ENCODE measurements at places on chromosomes 12 and 14.
A peak's percentile ranks its signal among the peaks of the same experiment; 100 is the strongest.

- no peak for DNase-seq
These were observed 116.4 kb downstream of the PPHLN1 start for GRCh38 chr12:42442311-42442759.

DNA sequence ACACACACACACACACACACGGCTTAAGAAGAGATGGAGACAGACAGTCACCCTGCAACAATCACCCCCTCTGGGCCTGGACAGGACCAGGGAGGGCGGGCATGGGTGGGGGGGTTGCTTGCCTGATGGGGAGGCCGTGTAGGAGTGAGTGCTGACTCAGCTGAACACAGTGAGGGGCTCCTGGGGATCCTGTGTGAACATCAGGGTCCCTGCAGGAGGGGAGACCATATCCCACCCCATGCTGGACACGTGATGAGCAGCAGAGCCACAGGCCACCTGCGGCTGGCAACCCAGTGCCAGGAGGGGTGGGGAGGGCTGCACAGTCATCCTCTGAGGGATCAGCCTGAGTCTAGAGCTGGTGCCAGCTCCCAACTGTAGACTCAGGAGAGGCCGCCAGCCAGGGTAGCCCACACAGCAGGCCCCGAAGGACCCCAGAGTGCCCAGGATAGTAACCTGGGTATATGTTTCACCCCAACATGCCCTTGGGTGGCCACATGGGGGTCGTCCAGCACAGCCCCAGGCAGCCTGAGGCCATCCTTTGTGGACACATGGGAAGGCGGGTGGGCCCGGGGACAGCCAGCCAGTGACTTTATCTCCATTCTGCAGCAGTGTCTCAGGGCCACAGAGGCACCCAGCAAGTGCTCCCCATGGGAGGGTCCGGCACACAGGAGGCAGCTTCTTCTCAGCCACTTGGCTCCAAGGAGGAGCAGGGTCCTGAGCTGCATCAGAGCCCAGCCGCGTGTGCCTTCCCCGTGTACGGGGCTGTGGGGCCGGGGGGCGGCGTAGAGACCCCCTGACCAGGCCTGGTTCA, 73.7 kb upstream of the SFSWAP start:
- DNase-seq: no peak

GRCh38 chr14:37816135-37816534, 220.7 kb downstream of the TTC6 start:
- DNase-seq: no peak

DNA sequence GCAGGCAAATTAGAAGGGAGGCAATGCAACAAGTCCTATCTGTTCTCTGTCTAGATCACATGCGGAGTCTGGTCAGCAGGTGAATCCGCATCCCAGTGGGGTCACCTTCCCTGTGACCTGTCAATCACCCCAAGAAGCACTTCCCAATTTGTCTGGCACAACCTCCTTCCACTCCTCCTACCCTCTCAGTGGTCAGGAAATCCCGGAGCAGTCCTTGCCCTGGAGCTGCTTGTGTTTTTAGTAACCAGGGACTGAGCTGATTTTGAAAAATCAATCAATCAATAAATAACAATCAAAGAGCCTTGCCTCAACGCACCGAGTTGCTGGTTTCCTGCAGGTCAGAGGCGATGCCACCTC, 572 bp upstream of the ACSS3 start:
- DNase-seq: no peak

GRCh38 chr12:69816082-69816481, 8.9 kb upstream of the MYRFL start:
- DNase-seq: no peak

- DNase-seq: no peak
These were observed 16.9 kb downstream of the TMEM117 start for GRCh38 chr12:43852744-43853143.

DNA sequence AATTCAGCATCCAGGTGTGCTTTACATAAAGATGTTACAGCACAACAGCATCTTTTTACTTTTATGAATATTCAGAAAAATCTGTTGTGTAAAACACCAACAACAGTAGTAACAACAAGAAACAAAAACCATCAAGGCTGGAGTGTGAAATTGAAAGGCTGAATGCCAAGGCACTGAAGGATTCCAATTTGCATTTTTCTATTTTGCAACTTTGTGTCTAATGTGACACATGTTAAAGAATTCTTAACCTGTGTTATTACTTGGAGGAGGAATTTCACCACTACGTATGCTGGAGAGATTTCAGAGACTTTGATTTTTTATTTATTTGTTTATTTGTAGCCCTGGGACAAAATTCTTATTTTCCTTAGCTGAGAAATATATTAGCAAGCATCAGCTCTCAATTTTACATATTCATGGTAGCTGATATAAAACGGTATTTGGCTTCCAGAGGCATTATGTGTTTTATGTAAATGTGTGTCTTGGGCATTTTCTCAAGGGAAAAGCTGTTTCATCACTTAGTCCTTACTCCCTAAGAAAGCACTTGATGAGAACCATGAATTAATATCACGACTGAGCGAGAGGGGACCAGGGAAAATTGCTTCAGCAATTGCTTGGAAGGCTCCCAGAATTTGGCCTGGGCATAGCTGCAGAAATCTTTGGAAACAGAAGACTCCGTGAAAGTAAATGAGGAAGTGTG, 475.4 kb downstream of the TMEM132D start:
- no peak for DNase-seq

- DNase-seq: peak; percentile 93
These were observed at the start of gene ATP2B1 for GRCh38 chr12:89708565-89709156. Gene ATP2B1 (minus strand): TSS chr12:89708838. CDS start chr12:89655886, 52,952 bp downstream.

- no peak for DNase-seq
These were observed 83.7 kb downstream of the TMEM30B start for GRCh38 chr14:61197416-61197815.

DNA sequence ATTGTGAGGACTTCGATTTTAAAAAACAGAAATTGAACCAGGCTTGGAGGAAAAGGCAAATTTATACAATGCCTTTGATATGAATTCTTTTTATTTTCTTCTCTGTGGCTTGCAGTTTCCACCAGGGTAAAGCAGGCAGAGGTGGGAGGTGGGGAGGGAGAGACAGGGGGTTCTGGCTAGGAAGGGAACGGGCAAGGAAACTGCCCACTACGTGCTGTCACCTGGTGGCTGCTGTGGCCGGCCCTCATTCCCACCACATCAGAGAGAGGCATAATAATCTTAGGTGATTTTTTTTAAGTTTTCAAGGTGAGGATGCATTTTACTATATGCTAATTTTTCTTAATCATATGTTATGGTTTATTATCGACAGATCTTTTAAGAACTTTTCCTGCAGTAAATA, 145.8 kb downstream of the CACNA1C start:
- no peak for DNase-seq

DNA sequence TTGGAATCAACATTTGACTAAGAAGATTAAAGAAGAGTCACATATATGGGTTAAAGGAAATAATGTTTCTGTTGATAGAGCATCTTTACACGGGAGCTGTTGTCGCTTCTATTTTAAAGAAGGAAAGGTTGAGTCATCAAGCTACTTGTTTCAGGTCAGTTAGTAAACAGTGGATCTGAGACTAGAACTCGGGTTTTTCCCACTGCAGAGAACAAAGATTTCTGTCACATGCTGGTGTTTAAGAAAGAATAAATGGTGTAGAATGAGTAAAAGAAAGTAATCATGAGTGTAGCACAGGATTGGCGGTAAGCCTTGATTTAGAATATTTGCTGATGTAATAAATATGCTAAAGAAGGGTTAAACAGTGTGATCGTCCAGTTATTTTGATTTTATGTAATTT, 455.5 kb downstream of the AEBP2 start:
- DNase-seq: peak; percentile 76

GRCh38 chr14:89265234-89265633, 151.8 kb downstream of the FOXN3 start:
- DNase-seq: no peak
